SK-MEL-5 (cell line): ENCODE measurements at places on chromosomes 16 and 17.

GRCh38 chr17:8826808-8827435 lies 27.8 kb upstream of the MFSD6L start:
- DNase-seq, result no peak

DNA sequence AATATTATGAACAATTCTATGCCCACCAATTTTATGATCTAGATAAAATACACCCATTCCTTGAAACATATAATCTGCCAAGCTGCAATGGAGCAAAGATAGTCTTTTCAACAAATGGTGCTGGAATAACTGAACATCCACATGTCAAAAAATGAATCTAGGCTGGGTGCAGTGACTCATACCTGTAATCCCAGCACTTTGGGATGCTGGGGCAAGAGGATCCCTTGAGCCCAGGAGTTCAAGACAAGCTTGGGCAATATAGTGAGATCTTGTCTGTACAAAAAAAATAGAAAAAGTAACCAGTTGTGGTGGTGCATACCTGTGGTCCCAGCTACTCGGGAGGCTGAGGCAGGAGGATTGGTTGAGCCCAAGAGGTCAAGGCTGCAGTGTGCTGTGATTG lies 92.5 kb downstream of the N4BP1 start:
- no peak for DNase-seq

DNA sequence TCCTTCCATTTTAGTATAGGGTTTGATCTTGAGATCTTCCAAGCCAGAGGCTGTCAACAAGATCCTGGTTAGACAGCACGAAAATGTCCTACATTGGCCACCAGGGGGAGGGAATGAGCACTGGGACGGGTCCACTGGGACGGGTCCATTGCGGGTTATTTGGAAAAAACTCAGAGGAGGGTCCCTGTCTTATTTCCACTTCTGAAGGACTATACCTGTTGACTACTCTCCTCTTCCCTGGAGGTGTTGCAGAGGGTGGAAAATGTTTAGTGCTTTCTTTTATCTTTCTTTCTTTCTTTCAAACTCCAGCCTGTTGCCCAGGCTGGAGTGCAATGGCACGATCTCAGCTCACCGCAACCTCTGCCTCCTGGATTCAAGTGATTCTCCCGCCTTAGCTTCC lies 2.5 kb downstream of the TTLL6 start:
- DNase-seq, result peak; percentile 78

DNA sequence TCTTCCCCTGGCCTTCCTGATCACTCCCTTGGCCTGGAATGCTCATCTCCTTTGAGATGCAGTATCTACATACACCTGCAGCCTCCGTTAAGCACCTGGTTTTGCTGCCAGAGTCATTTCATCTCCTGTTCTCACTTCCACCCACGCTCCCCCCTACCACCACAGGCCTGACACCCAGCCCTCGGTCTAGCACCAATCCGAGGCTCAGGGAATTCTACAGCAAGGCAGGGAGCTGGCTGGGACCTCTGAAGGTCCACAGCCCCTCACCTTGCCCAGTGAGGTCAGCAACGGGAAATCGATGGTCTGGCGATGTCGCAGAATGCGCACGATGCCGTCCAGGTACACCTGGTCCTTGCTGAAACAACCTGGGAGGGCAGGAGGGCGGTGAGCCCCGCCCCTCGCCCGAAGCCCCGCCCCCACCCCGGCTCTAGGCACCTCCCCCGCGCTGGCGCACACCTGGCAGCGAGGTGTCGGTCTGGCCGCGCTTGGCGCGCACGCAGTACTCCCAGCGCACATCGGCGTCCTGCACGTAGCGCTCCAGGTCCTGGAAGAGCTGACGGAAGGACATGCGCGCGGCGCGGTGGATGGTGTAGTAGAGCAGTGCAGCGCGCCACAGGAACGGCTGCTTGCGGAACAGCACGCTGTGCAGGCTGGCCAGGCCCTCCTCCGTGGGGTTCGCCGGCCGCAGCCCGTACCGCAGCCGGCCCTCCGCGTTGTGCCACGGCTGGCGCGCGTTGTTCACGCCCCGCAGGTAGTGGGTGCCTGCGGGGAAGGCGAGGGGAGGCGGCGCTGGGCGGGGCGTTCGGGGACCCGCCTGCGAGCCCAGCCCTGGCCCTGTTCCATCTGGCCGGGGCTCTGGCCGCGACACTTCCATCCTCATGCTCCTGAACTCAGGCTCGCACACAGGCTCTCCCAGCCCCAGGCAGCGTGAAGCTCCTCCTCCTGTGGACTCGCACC lies 5.7 kb downstream of the MATCAP1 start:
- peak; percentile 25 for DNase-seq

DNA sequence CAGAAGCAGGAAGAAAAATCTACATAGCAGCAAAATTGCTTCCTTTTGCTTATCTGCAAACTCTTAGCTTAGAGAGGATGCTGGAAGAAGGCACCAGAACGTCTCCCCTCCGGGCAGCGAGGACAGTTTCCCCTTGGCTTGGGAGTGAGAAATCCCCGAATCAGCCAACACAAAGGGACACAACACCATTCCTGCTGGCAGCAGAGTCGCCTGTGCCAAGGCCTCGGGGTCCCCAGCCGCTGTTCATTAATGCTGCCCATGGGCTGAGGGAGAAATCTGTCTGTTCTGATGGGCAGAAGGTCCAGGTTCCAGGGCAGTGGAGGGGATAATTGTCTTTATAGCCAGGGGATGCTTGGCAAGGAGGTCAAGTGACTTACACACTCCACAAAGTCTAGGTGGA lies 38.0 kb downstream of the CACNG3 start:
- DNase-seq, result no peak
